Central memory CD8-positive, alpha-beta T cell (primary cell): ENCODE measurements at places on chromosomes 5 and 9.

DNA sequence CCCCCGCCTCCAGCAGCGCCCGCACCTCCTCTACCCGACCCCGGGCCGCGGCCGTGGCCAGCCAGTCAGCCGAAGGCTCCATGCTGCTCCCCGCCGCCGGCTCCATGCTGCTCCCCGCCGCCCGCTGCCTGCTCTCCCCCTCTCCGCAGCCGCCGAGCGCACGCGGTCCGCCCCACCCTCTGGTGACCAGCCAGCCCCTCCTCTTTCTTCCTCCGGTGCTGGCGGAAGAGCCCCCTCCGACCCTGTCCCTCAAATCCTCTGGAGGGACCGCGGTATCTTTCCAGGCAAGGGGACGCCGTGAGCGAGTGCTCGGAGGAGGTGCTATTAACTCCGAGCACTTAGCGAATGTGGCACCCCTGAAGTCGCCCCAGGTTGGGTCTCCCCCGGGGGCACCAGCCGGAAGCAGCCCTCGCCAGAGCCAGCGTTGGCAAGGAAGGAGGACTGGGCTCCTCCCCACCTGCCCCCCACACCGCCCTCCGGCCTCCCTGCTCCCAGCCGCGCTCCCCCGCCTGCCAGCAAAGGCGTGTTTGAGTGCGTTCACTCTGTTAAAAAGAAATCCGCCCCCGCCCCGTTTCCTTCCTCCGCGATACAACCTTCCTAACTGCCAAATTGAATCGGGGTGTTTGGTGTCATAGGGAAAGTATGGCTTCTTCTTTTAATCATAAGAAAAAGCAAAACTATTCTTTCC, 19.3 kb downstream of the CDKN2A start:
- no peak for DNase-seq

DNA sequence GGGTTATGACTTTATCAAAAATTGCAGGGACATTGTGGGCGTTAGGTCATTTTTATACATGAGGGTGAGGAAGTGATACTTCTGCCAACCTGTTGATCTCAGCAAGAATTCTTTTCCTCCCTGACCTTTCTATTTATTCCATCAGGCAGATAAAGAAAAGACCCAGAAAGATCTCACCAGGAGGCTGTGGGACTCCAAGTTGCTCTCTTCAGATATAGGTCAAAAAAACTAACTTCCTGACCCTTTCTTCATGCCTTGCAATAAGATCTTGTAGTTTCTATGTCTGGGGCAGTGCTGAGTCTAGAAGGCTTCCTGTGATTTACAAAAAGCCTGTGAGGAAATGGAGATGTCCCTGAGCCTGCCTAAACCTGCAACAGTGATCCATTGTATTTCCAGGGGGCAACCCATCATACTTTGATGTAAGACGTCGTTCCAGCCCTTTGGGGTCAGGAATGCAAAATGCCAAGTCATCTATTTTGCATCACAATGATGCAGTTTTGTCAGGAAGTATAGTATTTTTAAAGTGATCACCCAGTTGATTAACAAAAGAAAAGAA, 22.0 kb upstream of the PIK3R1 start:
- DNase-seq: no peak

- DNase-seq: no peak
Measured at GRCh38 chr5:12522116-12522515, 617.9 kb upstream of the CTNND2 start.

DNA sequence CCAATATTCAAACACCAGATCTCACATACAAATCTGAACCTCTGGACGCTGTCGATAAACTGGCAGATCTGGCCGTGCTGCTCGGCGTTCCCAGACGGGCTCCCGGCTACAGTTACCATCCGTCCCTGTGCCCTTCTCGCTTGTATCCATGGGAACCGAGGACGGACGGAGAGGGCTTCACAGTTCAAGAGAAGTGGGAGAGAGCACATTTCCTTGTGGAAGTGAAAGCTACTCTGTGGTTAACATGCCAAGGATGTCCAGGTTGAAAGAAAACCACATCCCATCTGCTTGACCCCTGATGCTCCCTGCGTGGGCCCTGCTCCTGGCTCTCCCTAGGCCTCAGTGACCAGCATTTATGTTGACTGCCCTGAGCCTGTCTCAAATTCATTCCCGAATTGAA, 6.3 kb upstream of the DBN1 start:
- DNase-seq: no peak

DNA sequence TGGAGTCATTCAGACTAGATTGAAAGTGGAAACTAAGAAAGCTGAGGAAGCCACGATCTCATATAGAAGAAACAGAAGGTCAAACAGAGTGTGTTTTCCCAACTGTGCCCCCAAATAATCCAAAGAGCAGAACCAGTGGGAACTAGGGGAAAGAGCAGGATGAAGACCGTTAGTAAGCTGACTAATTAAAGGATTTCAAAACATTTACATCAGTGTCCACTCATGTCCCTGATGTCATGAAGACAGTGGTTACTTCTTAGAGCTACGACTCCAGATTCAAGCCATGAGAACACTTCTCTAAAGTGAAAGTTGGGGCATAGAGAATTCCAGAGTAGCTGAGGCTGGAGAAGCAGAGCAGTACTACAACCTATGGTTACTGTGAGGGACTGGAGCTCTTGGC, 119.6 kb upstream of the SLC12A2 start:
- DNase-seq: no peak

DNA sequence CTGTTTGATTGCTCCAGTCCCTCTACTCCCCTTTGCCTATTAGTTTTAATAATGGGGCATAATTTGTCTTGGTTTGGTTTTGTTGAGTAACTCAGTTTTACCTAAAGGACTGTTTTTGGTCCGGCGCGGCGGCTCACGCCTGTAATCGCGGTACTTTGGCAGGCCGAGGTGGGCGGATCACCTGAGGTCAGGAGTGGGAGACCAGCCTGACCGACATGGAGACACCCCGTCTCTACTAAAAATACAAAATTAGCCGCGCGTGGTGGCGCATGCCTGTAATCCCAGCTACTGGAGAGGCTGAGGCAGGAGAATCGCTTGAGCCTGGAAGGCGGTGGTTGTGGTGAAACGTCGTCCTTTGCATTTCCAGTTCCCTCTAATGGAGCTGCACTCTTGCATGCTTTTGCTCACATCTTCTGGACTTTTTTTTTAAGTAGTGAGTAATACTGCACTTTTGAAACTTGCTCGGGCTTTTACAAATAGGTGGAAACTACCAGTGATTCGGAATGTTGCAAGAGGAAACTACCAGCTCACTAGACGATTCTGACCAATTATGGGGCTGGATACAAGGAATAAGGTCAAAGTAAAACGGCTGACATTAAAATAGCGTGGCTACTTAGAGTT, 721 bp upstream of the MAML1 start:
- no peak for DNase-seq

- DNase-seq: no peak
Measured at GRCh38 chr9:116998305-116998704, 311.2 kb downstream of the TRIM32 start.

DNA sequence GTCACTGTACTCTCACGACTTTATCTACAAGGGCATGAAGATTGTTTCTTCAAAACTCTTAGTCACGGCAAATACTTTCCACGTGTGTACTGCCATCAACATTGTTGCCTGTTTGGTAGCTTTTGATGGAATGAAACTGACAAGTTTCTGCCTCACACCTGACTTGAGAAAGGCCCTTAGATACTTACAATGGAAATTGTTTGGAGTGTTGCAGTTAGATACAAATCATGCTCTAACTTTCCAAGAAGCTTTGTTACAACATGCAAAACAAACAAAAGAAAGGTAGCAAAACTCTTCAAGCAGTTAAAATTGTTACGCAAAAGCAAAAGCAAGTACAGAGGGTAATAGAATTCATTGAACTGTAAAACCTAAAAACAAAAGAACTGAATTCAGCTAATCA, 91.1 kb upstream of the TLE4 start:
- no peak for DNase-seq

DNA sequence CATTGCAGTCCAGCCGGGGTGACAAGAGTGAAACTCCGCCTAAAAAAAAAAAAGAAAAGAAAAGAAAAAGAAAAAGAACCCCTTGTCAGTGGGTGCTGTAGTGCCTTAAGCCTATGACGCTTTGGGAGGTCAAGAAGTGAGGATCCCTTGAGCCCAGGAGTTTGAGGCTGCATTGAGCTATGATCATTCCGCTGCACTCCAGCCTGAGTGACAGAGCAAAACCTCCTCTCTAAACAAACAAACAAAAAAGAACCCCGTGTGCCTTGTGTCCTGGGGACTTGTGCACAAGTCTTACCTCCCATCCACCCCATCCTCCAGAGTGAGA, 33.5 kb upstream of the STXBP1 start:
- DNase-seq: no peak

GRCh38 chr9:90787771-90788460, 13.7 kb upstream of the SYK start:
- no peak for DNase-seq

- DNase-seq: no peak
Measured at GRCh38 chr5:135174315-135175096, 140.5 kb upstream of the PITX1 start.

GRCh38 chr9:15187589-15187988, 119.4 kb downstream of the TTC39B start:
- no peak for DNase-seq

- DNase-seq: no peak
Measured at GRCh38 chr9:122106576-122106975, 13.5 kb upstream of the TTLL11 start.

- no peak for DNase-seq
Measured at GRCh38 chr9:77679661-77680368, 31.7 kb upstream of the GNA14 start.

GRCh38 chr5:96645091-96645490, 17.1 kb upstream of the CAST start:
- DNase-seq: no peak

DNA sequence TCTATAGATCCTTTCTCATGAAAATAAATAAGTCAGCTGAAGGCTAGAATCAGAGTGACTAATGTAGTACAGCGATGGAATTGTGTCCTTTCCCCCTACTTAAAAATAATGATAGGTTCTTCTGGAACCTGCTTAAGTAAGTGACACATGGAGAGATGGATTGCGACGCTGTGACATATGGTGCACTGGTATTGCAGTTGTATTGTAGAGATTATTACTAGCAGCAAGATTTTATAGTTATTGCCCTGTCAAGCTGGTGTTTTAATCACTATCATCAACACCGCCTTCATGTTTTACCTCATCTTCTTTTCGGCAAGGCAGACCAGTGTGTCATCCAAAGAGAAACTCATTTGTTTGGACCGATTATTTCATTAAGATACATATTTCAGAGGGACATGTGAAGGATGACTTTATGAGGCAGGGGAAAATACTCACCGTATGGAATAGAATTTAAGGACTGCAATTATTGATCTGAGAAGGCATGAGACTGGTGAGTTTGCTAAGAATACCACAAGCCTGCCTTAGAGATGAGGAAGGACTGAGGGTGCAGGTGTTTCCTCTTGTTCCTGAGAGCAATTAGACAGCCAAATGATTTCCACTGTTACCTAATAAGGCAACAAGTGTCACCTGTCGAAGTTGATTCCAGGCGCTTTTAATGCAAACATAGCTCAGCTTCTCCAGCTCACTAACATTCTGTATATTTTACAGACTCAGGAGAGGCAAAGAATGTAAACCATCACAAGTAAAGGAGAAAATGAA, 1855.5 kb downstream of the MAT2B start:
- no peak for DNase-seq

DNA sequence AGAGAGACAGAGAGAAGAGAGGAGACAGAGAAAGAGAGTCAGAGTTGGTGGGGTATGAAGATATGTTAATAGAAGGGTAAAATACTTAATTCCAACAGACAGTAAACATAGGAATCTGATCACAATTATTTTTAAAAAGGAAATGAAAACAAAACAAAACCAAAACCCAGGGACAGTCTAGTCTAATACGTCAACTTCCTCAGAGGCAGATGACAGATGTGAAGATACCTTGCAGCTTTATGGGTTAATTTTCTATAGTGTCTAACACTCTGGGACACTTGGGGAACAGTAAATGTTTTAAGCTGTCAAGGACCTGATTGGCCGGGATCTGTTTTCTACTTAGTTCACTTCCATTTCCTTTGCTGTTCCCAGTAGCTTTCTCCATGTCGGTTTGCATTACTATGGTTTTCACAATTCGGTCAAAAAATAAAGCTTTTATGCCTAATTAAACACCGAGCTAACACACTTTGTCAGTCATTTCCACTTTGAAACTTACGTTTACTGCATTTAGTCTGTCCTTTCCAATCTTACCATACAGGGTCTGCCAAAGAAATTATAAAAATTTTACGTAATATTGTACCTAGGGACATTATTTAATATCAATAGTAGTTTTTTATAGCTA, 216.5 kb downstream of the MCTP1 start:
- DNase-seq: no peak

DNA sequence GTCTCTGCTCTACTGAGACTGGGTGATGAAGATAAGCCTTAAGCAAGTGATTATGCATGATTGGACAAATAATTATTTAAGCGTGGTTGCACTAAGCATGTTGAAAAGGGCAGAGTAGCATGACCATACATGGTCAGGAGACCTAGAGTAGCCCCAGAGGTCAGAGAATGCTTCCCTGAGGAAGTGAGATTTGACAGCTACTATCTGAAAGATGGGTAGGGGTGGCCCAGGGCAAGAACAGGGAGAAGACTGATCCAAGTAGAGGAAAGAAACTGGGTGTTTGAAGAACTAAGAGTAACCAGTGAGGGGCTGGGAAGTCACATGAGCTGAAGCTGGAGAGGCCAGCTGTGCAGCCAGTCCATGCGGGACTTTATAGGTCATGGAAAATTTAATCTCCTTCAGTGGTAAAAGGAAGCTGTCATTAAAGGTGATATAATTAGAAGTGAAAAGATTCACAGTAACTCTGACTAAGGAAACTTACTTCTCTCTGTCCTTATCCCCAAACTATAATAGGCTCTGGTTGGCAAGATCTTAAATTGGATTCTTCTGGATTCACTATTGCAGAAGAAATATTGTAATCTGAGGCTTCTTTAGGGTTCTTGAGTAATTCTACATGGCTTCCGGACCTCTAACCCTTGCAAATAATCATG, 35.2 kb downstream of the YIPF5 start:
- no peak for DNase-seq

- DNase-seq: no peak
Measured at GRCh38 chr5:38598994-38599617, 42.7 kb upstream of the LIFR start.

- DNase-seq: no peak
Measured at GRCh38 chr9:137740312-137740711, 121.5 kb downstream of the EHMT1 start.

- DNase-seq: no peak
Measured at GRCh38 chr5:149358868-149359495, 1.1 kb downstream of the PCYOX1L start.
